Stimulated activated CD4-positive, alpha-beta T cell treated with anti-CD3 and anti-CD28 coated beads, Interleukin-15, amount 100 ng/mL, for 1 hour (primary cell): ENCODE measurements at places on chromosomes 16 and 17.

DNA sequence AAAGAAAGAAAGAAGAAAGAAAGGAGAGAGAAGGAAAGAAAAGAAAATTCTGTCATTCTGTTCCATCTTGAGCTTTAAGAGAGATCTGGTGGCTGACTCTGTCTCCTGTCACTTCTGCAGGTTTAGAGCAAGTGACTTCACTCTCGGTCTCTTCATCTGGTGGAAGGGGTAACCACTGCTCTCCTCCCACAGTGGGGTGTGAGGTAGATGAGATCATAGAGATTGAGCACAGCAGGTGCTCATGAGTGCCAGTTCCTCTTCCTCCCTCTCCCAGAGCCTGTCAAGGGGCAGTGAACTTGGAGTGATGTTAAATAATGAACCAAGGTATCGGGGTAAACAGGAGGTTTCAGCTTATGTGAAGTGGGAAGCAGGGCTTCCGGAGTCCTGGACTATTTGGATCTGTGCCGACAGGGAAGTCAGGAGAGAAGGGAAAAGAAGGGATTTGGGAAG, 47.7 kb downstream of the BEAN1 start:
- no peak for DNase-seq

GRCh38 chr17:63998721-63999679, 849 bp downstream of the PRR29 start:
- no peak for DNase-seq

- no peak for DNase-seq
These were observed 38.8 kb upstream of the C16orf82 start for GRCh38 chr16:27027971-27028370.

DNA sequence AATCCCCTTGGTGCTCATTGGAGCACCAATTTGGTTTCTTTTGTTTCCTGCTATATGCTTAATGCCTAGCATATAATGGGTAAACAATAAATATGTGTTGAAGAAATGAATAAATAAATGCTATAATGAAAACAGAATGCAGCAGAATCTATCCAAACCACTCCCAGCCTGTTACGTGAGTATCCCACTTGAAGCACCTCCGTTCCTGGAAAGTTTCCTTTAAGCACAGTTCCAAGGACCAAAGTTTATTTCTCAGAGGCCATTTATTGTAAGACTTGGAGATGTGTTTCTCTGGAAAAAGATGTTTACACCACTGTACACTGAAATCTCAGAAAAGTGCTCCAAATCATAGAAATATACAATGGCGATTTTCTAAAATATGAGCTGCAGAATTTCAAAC, 187.0 kb downstream of the SOX9 start:
- no peak for DNase-seq
